ENCODE measurements at places on chromosomes 3 and 15.

GRCh38 chr15:70741677-70742293 lies 21.6 kb downstream of the UACA start:
- no peak for DNase-seq

GRCh38 chr15:97316362-97316761 lies 644.1 kb upstream of the ARRDC4 start:
- DNase-seq: no peak

DNA sequence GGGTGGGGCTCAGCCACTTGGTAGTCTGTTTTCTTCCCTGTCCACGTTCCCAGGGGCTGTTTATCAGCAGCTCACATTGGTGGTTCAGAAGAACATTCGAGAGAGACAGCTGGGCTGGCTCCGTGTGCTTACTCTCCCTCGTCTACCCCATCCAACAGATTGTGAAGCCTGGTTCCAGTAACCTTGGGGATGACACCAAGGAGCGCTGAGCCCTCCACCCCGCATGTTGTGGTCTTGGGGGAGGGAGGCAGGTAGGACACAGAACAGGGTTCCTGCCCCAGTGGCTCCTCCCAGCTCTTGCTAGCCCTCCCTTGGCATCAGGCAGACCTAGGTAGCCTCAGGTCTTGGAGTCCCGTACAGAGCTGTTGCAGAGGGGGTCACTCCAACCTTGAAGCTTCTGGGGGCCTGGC lies 33.1 kb downstream of the KLF13 start:
- no peak for DNase-seq

DNA sequence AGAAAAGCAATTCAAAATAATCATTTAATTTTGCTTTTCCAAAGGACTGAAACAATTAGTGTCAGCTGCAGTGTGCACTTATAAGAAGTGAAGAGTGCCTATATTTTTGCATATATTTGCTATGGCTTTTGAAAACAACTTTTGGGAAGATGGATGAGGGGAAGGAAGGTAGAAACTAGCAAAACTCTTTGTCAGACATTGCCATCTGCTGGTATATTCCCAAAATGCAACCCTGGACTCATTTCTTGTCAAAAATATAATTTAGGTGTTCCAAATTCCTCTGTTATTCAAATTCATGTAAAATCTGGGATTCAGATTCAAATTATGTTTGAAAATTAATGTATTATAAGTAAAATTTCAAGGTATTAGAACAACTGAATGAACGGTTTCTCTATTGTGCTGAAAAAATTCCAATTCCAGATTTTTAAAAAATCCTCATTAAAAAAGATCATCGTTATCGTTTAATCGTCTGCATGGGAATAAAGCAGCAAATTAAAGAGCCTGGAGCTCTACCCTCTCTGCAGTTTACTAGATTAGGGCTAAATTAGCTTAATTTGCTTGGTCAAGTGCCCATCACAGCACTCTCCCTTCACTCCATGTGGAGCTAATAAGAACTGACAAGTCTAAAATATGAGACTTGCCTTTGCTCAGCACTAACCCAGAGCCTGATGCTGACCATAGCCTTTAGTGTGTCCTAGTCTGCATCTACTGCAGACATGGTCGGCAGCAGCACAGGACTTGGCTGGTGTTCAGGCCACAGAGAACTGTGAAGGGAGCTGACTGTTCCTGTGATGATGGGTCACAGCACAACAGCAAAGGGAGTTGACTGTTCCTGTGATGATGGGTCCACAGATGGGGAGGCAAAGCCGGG lies 67.9 kb upstream of the MITF start:
- DNase-seq: peak; percentile 2

DNA sequence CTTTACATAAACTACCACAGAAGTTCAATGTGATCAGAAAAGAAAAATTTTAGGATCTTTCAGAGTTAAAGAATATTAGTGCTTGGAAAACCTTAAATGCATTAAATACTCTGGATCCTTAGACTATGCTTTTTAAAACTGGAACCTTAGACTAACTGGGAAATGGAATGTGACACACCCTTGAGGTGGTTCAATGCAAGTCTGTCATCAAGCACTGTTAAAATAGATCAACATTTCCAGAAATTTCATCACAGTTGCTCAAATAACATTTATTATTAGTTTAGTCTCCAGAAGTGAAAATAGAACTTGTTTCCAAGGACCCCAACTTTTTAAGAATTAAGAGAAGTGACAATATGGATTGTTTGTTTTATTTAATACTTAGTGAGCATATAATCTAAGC lies 71.8 kb downstream of the GAP43 start:
- no peak for DNase-seq

GRCh38 chr3:136957751-136958288 lies at the start of gene IL20RB:
TSS of gene IL20RB (plus strand) at chr3:136957983. CDS start at chr3:136958114, 131 bp downstream.
- DNase-seq: no peak

DNA sequence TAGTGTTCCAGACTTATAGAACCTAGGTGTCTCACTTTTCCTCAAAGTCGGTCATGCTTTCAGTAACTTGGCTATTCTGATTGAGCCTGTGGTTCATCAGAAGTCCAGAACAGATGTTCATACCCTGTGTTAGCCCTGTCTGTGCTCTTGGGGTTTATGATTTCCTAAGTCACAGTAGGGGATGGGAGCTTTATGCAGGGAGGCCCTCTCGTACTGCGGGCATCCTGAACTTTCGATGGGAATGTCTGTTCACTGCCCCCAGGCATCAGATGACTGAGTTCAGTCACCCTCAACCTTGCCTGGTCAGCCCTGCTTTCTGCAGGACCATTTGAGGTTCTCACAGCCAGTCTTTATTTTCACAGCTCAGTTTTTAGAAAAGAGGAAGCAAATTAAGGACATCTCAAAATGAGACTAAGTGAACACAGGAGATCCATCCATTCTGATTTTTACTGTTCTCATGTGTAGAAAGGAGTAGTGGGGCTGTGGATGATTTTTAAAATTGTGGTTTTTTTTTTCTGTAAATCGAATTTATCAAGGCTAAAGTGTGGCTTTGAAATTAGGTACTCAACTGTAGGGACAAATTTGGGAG lies 71.3 kb downstream of the CMTM8 start:
- DNase-seq: no peak

DNA sequence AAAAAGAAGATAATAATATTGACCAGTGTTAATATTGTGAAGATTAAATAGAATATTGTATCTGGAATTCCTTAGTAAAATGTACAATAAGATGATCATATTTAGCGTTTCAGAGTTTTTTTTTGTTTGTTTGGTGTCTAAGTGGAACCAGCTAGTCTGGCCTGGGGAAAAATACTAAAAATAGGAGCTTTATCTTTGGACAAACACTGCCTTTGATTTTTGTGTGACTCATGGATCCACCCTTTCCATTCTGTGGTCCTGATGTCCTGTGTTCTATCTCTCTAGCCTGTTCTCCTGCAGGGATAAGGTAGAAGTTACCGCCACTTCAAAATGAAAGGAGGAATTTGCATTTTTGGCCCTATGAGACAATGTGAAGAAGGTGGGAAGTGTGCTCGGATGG lies 79.7 kb upstream of the CRBN start:
- DNase-seq: no peak

DNA sequence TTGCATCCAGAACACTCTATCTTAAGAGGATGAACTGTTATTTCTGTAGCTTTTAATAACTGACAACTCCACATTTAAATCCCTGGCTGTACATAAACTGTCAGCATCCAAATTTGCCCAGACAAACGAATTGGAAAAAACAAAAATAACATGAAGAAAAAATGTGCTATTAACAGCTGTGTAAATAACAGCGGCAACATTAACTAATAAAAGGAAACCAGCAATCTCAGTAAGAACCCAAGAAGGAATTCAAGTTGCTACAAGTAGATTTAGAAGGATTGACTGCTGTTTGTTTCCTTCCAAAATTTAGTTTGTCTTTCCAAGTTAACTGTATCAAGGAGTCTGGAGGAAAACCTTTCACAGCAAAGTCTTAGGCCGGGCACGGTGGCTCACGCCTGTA lies 550.6 kb upstream of the MDFIC2 start:
- no peak for DNase-seq

DNA sequence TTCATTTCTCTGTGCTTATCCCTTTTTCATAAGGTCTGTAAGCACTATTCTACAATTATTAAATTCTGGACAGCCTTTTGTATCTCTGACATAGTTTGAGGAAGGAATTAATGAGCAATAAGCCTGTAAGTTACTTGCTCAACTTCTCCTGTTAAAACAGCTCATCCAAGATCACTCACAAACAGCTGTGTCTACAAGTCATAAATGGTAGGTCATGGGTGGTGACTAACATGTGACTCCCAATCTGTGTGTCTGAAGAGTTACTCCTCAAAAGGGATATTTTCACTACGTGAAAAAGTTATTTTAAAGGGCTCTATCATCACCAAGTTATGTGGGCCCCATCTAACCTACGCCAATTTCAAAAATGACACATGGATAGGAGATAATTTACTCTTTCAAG lies 145.2 kb upstream of the CBLB start:
- DNase-seq: no peak

DNA sequence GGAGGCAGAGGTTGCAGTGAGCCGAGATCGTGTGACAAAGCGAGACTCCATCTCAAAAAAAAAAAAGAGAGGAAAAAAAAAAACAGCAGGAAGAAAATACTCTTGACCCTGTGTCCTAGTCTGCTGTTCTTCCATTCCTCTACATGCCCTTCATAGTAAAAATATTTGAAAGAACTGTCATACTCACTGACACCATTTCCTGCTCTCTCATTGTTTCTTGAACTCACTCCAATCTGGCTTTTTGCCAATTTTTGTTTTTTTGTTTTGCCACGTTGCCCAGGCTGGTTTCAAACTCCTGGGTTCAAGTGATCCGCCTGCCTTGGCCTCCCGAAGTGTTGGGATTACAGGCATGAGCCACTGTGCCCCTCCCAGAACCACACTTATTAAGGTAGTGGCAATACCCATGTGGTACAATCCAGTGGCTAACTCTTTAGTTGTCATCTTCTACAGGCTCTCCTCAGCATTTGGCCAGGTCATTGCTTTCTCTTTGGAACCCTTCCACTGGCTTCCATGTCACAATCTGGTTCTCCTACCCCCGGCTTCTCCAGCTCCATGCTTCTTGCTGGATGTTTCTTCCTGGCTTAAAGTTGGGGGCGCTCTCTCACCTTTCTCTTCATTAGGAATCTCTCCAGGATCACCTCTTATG lies 238.2 kb upstream of the C2CD4B start:
- no peak for DNase-seq

DNA sequence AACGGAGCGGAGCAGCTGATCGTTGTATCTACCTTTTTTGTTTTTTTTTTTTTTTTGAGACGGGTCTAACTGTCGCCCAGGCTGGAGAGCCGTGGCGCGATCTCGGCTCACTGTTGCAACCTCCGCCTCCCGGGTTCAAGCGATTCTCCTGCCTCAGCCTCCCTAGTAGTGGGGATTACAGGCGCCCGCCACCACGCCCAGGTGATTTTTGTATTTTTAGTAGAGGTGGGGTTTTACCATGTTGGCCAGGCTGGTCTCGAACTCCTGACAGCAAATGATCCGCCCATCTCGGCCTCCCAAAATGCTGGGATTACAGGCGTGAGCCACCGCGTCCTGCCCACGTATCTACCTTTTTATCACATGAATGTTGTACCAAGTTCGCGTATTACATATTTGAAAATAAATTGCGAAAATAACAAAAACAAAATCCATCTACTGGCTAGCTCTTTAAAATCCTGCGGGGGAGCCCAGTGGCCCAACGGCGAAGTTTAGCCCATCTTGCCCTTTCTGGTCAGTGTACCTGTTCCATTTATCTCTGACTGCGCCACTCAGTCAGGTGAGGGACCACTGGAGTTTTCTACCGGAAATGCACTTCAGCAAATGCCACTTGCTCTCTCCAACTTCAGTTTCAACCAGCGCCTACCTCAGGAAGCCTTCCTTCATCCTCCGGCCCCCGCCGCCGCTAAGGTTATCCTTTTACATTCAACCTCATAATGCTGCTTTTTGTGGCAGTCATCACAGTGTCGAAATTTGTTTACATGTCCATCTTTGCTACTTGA lies 1.2 kb upstream of the EIF3J start:
- peak; percentile 23 for DNase-seq

DNA sequence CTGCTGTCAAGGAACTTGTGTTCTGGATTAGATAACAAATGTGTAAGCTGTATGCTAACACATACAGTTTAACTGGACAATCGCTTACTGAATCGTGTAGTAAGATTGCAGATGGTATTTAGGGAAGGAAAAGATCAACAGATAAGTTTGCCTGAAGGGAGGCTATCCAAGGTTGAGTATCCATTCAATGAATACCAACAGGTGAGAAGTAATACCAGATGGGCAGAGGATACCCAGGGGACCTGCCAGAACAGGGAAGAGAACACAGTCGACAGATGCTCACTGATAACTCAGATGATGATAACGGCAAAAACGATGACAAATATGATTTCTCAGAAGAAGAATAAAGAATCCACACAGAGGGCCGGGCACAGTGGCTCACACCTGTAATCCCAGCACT lies 3.2 kb upstream of the UACA start:
- no peak for DNase-seq

DNA sequence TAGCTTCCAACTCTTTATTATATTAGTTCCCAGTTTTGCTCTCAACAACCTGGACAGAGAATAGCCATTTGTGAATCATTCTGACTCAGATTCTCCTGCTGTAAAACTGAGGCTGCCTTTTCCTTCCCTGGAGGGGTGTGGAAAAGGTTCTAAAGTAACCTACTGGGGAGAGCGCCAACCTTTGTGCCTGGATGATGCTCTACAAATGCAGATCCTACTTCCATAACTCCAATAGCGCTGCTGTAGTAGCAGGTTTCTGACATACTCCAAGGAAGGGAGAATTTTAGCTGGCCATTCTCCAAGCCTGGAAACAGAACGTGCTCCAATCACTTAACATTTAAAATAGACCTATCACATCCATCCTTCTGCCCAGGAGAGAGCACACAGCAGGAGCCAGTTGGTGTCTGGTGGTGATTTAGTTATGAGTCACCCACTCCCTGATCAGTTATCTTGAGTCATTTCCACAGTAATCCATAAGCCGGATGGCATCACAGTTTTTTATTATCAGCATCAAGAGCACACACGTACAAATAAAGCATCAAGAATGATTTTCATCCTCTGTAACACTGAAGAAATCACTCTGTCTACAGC lies 38.3 kb downstream of the MYH15 start:
- DNase-seq: no peak

DNA sequence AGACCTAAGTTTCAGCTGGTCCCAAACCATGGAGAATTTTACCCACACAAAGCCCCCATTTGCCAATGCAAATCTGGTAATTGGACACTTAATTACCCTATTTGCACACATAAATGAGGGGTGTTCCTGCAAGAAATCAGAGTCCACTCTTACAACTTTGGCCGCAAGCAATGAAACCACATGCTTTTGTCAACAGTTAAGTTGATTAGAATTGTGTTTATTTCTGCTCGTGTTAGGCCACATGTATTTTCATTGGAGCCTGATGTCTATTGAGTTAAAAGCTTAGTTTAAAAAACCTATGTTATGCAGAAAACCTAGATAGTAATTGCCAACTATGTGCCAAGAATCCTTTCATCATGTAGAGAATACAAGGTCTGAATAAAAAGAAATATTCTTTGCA lies 153.8 kb upstream of the CMC1 start:
- no peak for DNase-seq

- no peak for DNase-seq
Observed at GRCh38 chr3:5022187-5022965, 43.1 kb downstream of the BHLHE40 start.

All from CD4-positive, alpha-beta T cell treated with Interleukin-15 for 4 hours (primary cell).